ENCODE measurements at places on chromosomes 2 and 18.

GRCh38 chr18:37307181-37307580 is 258.4 kb downstream of the CELF4 start:
- no peak for DNase-seq

DNA sequence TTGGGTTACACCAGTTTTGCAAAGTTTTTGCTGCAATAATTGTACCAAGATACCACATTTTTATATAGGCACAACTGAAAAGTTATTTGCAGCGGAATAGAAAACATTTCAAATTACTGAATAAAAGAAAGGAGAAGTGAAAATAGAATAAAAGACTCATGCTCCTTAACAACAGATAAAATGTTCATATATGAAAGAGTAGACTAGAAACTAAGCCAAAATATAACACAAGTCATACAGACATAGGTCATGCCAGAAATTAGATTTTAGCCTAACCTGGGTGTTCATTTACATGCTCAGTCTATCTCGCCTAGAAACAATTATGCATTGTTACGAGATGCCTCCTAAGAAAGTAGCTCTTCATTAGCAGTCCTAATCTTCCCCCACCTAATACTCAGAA is 16.4 kb upstream of the MAP3K20 start:
- no peak for DNase-seq

DNA sequence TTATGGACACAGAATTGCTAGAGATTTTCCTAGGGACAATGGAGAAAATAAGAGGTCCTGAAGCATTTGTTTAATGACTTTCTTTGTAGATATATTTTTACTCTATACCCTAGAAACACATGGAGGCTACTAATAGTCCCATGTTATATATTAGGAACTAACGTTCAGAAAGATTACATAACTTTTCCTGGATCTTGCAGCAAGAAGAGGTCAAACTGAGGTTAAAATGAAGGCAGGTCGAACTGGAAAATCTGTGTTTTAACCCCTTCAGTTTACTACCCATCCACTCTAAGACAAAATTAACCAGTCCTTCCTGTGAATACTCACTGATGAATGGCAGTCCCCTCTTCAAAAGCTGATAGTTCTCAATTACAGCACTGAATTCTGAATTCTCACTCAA is 1415.8 kb upstream of the CELF4 start:
- DNase-seq: no peak

DNA sequence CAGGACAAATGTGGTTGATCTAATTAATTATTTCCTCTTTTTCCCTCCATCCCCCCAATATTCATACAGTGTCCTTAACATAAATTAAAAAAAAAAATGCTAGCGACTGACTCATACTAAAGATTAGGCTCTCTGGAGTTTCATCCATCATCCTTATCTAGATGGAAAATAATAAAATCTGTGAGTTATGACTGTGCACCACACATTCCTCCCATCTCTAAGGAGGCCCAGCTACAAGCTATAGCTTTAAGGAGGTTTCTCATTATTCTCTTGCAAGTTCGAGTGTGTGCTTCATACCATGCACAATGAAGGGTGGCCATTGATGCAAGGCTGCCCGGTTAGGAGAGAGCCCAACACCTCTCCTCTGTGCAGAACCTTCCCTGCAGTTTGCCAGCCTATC is 77.3 kb downstream of the XDH start:
- no peak for DNase-seq

GRCh38 chr2:162220368-162220767 is 22.9 kb downstream of the FAP start:
- no peak for DNase-seq

DNA sequence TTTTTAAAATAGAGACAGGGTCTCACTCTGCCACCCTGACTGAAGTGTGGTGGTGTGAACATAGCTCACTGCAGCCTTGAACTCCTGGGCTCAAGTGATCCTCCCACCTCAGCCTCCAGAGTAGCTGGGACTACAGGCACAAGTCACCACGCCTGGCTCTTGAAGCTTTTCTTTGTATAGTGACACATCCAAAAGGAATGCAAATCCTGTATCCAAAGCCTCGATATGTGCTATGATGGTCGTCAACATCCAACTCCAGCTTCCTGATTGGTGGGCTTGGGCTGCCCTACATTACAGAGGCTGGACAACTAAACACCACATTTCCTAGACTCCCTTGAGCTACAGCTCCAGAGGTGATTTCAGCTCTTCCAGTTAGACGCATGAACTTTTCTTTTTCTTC is 101.7 kb upstream of the PGAP1 start:
- no peak for DNase-seq

GRCh38 chr2:126177479-126177878 is 478.5 kb upstream of the GYPC start:
- no peak for DNase-seq

DNA sequence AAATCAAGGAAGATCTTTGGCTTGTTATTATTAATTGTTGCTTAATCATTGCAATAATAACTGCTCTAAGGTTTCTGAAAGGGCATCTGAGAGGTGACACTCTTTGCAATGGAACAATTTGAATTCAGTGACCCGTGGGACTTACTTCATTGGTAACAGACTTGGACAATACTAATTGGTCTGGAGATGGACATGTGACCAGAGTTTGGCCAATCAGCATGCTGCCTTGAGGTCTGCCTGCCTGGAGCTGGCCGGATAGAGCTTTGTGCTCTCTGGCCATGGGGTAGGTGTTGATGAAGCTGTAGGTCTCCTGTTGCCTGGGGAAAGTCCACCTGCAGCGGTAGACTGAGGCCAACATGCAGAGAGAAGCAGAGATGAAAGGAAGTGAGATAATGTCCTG is 24.0 kb upstream of the VPS4B start:
- DNase-seq: no peak

DNA sequence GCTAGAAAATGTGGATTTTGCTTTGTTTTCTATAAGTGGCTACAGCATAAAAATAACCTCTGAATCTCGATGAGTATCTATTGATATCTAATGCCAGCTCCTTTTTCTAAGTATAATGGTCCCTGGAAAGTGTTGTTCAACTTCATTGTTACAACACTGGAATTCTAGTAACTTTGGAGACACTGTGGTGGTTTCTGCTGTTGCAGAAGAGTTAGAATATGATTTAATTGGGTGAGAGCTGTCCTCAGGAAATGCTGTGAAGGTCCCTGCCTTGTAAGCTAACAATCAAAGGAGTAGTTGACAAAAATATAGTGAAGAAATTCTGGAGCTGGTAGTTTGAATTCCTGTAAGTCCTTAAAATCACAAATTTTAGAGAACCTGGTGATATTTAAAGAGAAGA is 62.1 kb downstream of the C18orf63 start:
- DNase-seq: no peak

GRCh38 chr2:200461846-200462710 is 47.8 kb downstream of the KCTD18 start:
- no peak for DNase-seq
